ENCODE measurements at places on chromosomes 12 and 14.
A peak's percentile ranks its signal among the peaks of the same experiment; 100 is the strongest.

DNA sequence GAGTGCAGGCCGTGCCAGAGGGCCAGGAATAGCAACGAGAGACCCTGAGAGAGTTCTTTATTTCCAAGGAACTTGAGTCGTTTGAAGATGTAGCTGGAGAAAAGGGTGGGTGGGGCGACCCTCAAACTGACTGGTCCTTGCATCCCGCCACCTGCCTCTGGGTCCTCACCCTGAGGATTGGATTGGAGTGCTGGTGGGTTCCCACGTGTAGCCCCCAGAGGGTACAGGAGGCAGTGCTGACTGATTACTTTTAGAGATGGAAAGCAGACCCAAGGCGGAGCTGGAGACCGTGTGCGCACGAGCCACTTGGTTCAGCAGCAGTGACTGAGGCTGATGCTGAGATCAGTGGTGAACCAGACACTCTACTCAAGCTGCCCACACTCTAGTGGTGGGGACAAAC is 6.9 kb downstream of the EMG1 start:
- no peak for DNase-seq

DNA sequence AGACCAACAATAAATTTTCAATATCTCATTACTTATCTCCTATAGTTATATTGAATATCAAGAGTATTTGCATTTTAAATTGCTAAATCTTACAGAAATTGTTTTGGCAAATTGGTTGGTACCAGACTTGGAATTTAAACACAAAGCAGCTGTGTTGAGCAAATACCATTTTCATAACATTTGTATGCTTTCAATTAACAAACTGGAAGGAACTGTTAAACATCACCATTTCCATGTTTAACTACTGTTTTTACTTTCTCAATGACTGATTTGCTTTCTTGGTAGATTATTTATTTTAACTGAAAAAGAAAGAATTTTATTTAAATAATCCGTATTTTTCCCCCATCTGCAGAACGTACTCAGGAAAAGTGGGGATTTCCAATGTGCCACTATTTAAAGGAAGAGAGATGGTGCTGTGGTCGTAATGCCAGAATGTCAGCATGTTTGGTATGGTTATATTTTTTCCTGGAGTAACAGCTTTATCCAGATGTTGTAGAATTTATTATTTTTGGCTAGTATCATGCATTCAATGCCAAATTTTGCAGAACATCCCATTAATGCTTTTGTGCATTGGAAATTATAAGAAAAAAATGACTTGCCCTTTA is 72.3 kb downstream of the METTL25 start:
- no peak for DNase-seq

GRCh38 chr14:104784846-104785707 is 10.5 kb downstream of the AKT1 start:
- no peak for DNase-seq

- no peak for DNase-seq
These were observed 40.6 kb downstream of the ZDHHC17 start for GRCh38 chr12:76804435-76804976.

GRCh38 chr12:10358131-10358530 is 31.7 kb downstream of the KLRK1 start:
- DNase-seq, result no peak

DNA sequence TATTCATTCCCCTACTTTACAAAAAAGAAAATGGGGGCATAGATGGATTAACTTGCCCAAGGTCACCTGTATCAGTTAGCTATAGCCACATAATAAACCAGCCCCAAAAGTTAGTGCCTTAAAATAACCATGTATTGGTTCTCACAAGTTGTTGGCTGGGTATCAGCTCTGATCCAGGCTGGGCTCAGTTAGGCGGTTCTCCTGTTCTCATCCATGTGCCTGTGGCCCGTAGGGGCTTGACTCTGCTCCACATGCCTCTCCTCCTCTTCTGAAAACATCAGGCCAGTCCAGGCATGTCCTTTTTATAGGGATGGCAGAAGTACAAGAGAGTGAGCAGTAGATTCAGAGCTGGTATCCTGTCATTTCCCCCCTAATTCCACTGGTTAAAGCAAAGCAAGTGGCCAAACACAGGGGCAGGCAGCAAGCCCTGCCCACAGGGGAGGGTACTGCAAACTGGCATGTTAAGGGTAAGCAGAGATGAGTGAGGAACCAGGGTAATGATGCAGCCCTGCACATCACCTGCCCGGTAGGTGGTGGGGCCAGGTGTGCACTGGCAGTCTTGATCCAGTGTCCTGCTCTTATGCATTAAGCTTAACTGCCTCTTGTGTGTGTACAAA is 47.9 kb upstream of the TUNAR start:
- DNase-seq, result no peak

DNA sequence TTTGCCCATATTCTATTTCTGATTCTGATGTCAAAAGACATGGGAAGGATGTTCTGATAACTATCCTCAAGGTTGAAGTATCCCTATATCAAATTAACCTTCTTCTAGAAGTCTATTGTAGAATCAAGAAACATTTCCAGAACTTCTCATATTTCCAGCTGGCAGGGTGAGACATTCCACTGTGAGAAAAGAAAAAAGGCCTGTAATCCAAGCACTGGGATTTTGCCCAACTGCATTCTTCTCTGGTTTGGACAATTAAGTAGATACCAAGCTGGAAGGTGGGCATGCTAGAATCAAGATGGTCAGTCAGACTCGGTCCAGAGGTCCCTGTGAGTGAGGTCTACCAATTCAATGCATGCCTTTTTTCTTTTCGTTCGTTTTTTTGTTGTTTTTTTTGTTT is 60.9 kb downstream of the MAP3K9 start:
- DNase-seq, result no peak

GRCh38 chr14:55706365-55706684 is 126.3 kb downstream of the KTN1 start:
- no peak for DNase-seq

GRCh38 chr12:92619730-92620684 is 82.8 kb upstream of the PLEKHG7 start:
- DNase-seq, result no peak

DNA sequence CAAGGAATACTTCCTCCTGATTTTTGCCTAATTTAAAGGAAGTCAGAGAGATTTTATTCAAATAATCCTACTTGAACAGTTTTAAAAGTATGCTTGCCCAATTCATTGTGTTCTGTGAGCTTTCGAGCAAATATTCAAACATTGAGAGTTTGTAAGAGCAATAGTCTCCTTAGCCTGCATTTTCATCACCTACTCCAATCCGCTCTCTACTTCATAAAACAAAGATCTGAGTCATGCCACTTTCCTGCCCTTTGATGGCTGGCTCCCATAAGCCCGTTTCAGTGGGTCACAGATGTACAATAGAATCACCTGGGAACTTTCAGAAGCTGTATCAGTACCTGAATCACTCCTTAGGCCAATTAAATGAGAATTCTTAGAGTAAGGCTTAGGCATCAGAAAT is 319.2 kb downstream of the PDZRN4 start:
- DNase-seq, result no peak

DNA sequence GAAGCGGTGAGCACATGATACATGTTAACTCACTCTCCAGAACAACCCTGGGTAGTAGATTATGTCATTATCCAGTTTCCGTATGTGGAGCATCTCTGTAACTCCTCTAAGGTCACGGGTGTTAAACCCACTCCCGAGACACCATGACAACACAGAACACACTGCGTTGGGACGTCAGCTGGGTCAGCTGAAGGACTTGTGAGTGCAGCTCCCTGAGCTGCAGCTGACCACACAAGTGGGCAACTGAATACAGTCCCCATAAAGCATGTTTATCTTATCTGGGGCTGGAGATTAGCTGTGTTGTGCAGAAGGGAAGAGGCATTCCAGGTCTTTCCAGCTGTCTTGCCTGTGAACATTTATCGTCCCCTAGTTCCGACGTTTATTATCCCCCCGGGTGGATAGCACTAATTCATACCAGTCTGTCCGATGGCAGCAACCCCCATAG is 211.5 kb downstream of the CHST11 start:
- no peak for DNase-seq

DNA sequence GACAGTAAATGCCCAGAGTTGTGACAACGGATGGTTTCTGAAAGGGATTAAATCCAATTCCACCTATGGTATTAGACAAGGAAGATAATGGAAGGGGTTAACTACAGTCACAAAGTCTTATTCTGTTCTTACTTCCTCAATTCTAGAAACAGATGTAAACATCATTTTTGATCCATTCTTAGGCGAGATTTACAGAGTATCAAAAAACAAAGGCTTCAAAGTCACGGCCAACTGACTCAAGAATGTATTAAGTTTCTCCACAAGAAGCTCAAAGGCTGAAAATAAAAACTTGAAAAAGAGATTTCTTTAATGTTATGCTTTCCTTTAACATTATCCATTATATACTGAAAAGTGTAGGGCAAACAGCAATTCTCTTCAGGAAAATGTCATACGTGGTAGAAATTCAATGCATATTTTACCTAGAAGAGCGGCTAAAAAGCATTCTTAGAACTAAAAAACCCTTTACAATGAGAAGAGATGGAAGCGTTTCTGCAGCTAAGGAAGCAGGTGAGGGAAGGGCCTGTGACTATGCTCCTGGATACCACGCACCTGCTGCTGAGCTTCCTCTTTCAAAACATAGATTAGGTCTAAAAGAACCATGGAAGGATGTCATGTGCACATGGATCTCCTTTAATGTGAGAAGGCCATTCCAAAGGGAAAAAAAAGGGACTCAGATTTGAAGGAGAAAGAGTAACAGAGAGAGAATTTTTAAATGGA is 185.8 kb downstream of the STXBP6 start:
- DNase-seq, result no peak

DNA sequence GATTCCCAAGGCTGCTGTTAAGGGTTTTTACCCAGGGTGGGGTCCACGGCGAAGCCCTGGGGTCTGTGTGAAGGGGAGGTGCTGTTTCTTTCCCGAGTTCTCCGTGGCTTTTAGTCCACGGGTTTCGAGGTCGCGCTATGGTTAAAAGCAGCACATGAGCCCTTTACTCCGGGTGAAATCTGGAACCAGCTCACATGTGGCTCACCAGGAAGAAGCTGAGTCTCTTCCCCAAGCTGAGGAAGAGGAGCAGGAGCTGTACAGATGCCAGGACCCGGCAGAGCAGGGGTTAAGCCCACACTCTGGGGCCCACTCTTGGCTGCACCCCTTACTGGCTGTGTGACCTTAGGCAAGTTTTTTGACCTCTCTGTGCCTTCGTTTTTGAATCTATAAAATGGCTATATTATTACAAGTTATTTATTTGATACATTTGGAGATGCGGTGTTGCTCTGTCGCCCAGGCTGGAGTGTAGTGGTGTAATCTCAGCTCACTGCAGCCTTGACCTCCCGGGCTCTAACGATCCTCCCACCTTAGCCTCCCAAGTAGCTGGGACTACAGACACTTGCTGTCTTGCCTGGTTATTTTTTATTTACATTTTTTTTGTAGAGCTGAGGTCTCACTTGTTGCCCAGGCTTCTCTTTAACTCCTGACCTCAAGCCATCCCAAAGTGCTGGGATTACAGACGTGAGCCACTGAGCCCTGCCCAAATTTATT is 266.3 kb downstream of the AACS start:
- no peak for DNase-seq

- no peak for DNase-seq
These were observed 37.5 kb upstream of the FZD10 start for GRCh38 chr12:130124605-130125244.

GRCh38 chr14:40232302-40232701 is 800.1 kb upstream of the FBXO33 start:
- DNase-seq, result no peak

GRCh38 chr12:26172946-26173552 is 22.3 kb upstream of the SSPN start:
- DNase-seq, result no peak

- no peak for DNase-seq
These were observed 47.2 kb upstream of the KTN1 start for GRCh38 chr14:55532645-55533344.

GRCh38 chr12:63826006-63826585 is 18.4 kb upstream of the SRGAP1 start:
- DNase-seq, result peak; percentile 55

- no peak for DNase-seq
These were observed 17.5 kb upstream of the ATF1 start for GRCh38 chr12:50746431-50746830.

GRCh38 chr12:4215229-4216186 is 58.1 kb upstream of the CCND2 start:
- DNase-seq, result no peak

DNA sequence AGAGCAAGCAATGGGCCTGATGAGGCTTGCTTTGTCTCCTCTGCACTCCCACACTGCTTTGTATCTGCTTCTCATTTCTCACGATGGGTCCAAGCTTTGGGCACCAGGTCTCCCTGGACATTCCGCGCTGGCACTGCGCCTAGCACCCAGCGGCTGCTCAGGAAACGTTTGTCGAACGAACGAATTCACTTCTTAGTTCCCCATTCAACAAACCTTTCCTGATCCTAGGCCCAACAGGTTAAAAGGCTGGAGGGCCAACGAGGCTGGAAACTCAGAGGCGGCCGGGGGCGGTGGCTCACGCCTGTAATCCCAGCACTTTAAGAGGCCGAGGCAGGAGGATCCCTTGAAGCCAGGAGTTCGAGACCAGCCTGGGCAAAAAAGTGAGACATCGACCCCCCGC is 1.0 kb upstream of the GLRX5 start:
- DNase-seq, result no peak

DNA sequence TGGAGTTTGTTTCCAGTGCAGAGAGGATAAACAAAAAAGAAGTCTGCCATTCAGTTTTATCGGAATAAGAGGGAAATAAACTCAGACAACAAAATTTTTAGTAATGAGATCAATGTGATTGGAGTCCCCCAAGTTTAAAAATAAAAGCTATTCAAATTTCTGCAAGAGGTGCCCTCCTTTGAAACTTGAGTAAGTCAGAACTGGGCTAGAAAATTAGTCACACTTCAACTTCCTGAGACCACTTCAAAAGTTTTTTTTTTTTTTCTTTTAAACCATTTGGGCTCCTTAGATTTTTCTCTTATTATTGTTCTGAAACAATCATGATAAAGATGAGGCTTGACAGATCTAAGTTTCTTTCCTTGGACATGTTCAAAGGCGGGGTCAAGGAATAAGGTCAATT is 3.2 kb downstream of the DACT1 start:
- DNase-seq, result no peak

DNA sequence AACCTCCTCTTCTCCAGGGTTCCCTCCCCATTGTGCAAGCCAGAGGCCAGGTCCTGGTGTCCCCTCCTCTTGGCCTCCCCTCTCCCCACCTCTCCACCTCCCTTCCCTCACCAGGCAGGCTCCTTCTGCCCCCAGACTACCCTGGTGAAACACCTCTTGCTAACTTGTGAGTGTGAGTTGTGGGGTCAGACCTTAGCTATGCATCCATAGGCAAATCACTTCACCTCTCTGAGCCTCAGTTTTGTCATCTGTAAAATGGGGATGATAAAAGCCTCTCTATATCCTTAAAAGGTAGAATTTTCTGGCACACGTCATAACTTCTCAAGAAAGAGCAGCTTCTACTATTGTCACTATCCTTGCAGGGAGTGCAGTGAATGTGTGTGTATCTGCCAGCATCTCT is 7.9 kb upstream of the DIO3 start:
- DNase-seq, result no peak
